ENCODE measurements at places on chromosomes 16 and 17.

GRCh38 chr17:11081342-11081741 lies 159.7 kb upstream of the SHISA6 start:
- DNase-seq, result no peak

GRCh38 chr16:84595052-84595481 lies 22.8 kb downstream of the COTL1 start:
- DNase-seq, result peak; percentile 81

GRCh38 chr17:49193513-49194296 lies 16.7 kb downstream of the GNGT2 start:
- DNase-seq, result peak; percentile 39

- DNase-seq, result no peak
Observed at GRCh38 chr16:54957403-54958166, 26.9 kb downstream of the IRX5 start.

- no peak for DNase-seq
Observed at GRCh38 chr16:56946767-56947603, 14.8 kb upstream of the CETP start.

- DNase-seq, result no peak
Observed at GRCh38 chr16:65793781-65794180, 572.7 kb upstream of the CDH5 start.

DNA sequence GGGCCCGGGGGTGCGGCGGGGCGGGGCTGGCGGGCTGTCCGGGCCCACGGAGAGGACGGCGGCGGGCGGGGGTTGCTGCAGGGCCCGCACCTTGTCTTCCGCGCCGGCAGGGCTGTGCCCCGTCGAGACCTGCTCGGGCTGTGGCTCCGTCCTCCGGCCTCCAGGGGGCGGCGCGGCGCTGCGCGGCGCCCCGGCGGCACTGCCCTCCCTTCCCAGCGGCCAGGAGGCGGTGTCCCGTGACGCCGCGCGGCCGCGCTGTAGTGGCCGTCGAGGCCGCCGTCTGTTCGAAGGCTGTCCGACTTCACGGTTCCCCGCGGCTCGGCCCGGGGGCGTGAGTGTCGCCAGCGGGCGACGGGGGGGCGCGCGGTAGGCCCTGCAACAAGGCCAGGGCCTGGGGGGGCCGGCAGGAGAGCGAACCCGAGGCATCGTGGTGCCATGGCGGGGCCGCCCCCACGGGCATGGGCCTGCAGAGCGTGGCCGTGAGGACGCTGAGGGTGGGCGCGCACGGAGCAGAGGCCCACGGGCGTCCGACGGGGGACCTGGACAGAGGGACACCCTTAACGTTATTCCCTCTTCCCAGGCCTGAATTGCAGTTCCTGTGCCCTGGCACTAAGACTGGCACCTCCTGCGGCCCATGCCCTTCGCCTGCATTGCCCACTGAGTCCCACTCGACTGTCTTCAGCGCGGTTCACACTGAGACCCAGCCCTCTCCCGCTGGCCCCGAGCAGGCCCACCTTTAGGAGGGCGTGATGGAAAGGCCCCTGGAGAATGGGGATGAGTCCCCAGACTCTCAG lies at the start of gene PLEKHG4:
PLEKHG4 (plus strand) TSS at position 237 of the 794 bp plus-strand sequence; CDS start at position 750, 513 bp downstream.
- no peak for DNase-seq

DNA sequence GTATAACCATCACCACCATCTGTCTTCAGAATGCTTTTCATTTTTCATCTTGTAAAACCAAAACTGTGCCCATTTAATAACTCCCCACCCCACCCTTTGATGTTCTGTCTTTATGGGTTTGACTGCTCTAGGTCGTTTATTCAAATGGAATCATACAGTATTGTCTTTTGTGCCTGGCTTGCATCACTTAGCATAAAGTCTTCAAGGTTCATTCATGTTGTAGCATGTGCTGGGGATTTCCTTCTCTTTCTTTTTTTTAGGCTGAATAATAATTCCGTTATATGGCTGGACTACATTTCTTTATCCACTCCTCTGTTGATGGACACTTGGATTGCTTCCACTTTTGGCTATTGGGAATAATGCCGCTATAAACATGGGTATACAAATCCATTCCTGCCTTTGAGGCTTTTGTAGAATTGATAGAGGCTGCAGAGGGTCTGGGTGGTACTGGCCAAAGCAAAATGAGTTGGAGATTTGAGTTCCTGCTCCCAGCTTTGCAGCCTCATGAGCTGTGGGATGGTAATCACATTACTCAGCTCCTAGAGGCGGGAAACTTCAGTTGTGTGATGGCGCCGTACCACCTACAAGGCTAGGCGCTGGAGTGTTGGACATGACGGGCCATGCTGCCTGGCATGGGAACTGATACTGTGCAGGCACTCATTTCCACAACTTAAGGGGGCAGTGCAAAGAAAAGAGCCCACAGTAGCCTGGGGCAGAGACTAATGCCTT lies 64.8 kb downstream of the CLEC16A start:
- DNase-seq, result no peak

DNA sequence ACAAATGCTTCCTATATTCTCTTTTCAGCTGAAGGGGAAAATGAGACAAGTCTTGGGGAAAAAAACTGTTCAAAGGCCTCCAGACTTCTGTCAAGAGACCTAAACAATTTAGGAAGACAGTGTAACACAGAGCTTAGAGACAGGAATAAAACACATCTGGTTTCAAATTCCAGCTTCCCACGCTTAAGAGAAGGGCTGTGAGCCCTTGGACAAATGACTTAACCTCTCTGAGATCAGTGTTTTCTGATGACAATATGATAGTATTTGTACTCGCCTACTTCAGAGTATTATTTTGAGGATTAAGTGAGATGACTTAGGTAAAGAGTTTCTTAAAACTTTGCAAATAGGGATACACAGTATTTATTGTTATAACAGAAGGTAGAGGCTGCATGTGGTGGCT lies 29.5 kb downstream of the SMURF2 start:
- DNase-seq, result no peak

DNA sequence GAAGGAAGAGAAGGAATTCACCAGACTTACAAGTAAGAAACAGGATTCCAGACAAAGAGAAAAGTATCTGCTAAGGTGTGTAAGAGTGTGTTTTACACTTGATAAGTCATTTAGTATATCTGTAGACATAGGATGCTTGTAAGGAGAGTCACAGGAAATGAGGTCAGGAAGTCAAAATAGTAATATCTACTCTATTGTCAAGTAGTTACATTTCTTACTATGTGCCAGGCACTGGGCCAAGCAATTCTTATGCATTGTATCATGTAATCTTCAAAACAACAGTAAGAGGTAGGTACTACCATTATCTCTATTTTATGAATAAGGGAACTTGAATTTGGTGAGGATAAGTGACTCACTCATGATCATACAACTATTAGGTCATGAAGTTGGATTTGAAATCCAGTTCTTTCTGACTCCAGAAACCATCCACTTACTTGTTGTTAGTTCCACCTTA lies 129.1 kb downstream of the SNX11 start:
- DNase-seq, result peak; percentile 54

- DNase-seq, result no peak
Observed at GRCh38 chr17:47077576-47077975, 98.5 kb upstream of the RPRML start.

GRCh38 chr16:53581784-53582183 lies 78.8 kb upstream of the AKTIP start:
- DNase-seq, result no peak

- peak; percentile 22 for DNase-seq
Observed at GRCh38 chr16:20740901-20741521, 607 bp downstream of the THUMPD1 start.

- no peak for DNase-seq
Observed at GRCh38 chr17:30103921-30104320, 12.7 kb upstream of the NSRP1 start.

DNA sequence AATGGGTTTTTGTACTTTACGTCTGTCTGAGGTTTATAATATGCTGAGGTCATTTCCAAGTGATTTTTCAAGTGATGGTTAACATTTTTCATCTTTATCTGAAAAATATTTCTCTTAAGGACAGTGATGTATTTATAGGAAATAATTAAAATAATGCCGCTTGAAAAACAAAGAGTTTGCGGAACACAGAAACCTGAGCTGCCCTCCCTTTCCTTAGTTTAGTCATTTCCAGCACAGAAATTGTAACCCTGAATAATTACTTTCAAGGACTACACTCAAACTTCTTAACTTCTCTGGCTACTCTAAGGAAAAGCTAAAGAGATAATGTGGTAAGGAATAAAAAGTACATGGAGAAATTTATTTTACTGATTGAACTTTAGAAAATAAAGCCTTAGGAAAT lies 54.6 kb downstream of the MRTFB start:
- no peak for DNase-seq

GRCh38 chr16:73028721-73029361 lies 19.1 kb downstream of the ZFHX3 start:
- DNase-seq, result no peak

DNA sequence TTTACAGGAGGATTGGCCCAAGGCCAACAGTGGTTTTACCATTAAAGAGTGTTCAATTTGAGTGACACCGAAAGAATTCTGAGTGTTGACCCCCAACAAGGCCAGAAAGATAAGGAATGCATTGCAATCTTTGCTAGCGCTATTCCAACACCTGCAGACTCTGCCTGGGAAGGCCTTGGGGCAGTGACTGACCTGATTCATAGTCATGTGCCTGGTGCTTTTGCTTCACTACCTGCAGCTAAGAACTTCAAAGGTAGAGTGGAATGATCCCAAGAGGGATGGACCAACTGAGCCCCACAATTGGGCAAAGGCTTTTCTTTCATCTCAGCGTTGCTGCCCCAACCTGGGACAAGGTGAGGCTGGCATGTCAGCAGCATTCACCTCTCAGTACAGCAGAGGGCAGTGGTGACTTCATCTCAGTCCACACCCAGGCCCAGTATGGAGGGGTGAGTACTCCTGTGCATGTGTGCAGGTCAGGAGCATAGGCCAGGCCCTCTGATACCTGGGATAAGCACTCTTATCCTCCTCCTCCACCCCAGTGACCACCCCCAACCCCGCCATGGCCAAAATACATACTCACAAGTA lies 149.6 kb upstream of the GNAO1 start:
- no peak for DNase-seq

DNA sequence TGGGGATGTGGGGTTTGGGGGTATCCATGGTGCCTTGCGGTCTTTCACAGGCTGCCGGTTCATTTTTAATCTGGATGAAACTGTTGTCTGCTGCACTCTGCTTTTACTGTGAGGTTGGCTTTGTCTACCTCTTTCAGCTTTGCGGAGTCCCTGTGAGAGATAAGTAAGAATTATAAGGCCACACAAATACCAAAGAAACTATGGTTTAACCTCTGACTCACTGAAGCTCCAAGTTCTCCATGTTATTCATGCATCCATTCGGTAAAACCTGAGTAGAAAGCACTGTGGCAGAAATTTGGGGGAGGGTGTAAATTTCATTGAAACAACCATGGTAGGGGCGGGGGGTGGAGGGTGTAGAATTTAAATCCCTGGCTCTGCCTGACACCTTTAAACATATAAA lies 30.5 kb downstream of the KIAA0753 start:
- DNase-seq, result no peak

DNA sequence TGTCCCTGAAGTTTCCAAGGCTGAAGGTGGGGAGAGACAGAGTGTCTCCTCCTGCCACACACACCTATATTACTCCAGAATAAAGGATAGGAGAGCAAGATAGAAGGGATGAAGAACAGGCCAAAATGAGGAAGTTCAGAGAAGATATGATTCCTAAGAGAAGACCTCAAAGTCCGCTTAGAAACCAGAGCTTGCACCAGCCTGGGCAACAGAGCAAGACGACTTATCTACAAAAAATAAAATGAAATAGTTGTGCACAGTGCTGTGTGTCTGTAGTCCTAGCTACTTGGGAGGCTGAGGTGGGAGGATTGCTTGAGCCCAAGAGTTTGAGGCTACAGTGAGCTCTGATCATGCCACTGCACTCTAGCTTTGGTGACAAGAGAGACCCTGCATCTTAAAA lies 128.2 kb downstream of the HS3ST3B1 start:
- DNase-seq, result no peak

DNA sequence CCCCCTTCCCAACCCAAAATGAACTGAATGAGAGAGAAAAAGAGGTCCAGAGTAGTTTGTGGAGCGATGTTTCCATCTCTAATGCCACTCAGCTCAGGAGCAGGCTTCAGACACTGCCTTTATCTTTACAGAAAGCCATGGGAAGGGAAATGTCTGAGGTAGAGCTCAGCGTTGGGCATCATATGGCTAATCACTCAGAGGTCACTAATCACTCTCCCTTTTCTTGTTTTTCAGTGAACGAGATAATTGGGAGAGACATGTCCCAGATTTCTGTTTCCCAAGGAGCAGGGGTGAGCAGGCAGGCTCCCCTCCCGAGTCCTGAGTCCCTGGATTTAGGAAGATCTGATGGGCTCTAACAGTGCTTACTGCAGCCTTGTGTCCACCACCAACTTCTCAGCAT lies 9.8 kb downstream of the ESRP2 start:
- no peak for DNase-seq

GRCh38 chr17:79831265-79832217 lies 7.7 kb downstream of the CBX4 start:
- no peak for DNase-seq

DNA sequence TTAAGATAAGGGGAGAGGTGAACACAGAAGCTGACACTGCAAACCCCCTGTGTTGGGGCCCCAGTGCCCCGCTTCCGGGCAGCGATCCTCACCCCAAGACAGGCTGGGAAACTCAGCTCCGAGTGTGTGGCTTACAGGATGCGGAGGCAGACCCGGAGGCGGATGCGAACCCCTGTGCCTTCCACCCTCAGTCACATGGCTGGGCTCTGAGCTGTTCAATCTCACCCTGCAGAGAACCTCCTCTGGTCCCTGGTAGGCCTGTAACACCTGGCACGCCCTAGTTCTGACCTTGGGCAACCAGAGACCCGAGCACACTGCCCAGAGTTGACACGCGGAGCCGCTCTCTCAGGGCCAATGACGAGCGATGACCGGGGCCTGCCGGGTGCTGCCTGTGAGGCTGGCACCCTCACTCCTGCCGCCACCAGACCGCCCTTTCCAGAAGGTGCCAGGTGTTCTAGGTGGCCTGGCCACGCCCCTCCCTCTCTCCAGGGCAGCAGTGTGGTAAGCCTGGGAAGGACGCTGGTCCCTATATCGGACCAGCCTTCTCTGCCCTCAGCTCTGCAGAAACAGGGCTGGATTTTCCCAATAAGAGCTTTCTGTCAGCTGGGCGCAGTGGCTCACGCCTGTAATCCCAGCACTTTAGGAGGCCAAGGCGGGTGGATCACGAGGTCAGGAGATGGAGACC lies 23.3 kb downstream of the MEAK7 start:
- no peak for DNase-seq

DNA sequence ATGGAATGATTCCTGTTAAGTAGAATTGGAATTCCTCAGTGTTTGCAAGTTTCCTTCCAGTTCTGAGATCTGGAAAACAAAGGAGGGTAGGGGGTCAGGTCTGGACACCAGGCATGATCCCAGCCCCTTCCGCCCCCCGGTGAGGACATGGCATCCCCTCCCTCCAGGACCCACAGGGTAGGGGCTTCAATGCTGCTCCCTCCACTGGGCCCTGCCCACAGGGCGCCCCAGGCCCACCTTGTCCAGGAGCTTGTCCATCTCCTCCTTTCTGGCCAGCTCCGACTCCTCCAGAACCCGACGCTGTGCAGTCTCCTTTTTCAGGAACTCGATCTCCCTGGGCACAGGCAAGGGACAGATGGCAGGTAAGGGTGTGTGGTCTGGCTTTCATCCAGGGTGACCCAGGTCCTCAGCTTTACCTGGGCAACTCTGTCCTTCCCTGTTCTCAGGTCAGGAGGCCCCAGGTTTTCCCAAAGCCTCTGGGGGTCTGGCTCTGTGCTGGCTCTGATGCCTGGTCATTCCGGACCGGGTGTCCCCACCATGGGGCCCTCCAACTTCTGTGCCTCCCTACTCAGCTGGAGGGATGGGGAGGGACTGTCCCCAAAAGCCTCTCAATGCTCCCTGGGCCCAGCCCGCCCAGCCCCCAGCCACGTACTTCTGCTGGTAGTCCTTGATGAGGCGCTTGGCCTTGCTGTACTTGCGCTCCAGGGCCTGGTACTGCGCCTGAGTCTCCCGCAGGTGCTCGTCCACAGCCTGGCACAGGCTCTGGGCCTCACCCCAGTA lies 5.5 kb upstream of the SAMD14 start:
- no peak for DNase-seq

All from retinal pigment epithelial cell (primary cell).